ENCODE measurements at places on chromosomes 7 and 10.

GRCh38 chr7:18895456-18895855 lies 222.0 kb downstream of the TWIST1 start:
- no peaks in the 10 kb centered on the region for H3K36me3 ChIP-seq
- peak overlapping the region; percentile 84 for H3K27ac ChIP-seq
- peaks cover 14% of the 10 kb centered on the region for H3K4me1 ChIP-seq
- H3K4me3 ChIP-seq: peak overlapping the region; percentile 15

DNA sequence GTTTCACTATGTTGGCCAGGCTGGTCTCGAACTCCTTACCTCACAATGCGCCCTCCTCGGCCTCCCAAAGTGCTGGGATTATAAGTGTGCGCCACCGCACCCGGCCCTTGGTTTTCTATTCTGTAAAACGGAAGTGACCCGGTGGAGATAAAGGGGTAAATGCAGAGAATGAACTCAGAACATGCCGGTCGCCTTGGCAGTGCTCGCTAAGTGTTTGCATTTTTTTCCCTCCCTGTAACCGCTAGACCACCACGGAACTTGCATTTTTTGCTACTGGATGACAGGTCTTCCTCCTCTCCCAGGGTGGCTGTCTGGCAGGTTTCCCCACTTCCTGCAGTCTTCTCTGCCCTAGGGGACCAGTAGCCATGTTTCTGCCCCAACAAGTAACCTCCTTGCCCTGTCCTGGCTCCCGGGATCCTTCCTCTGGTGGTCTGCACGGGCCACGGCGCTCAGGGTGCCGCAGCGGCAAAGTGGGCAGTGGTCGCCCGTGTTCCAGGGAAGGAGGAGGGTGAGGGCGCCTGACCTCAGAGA lies 18.8 kb upstream of the GNA12 start:
- peaks cover 31% of the 10 kb centered on the region for H3K4me1 ChIP-seq
- no peaks in the 10 kb centered on the region for H3K36me3 ChIP-seq
- DNase-seq: peak; percentile 93

DNA sequence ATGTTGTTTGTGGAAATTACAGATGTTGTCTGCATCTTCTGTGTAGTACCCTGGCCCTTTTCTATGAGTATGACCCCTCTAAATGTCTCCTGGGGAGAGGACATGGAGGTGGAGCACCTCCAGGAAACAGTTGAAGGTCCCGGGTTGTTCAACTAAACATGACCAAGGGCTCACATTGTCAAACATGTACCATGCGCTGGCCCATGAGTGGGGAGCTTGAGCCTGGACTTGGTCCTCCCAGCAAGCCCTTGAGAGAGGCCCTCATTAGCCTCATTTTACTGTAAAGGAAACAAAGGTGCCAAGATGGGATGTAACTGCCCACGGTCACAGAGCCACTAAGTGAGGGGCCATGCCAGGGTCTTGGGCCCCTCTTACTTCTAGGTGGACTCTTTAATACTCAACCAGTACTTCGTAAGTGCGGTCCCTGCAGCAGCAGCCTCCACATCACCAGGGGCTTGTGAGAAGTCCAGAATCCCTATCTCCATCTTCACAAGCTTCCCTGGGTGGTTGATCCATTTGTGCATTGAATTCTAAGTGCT lies 31.2 kb downstream of the C10orf71 start:
- no peak overlapping the region for H3K27ac ChIP-seq
- H3K4me3 ChIP-seq: no peak overlapping the region
- H3K4me1 ChIP-seq: no peaks in the 10 kb centered on the region
- DNase-seq: no peak
- H3K27me3 ChIP-seq: no peaks in the 10 kb centered on the region
- H3K36me3 ChIP-seq: no peaks in the 10 kb centered on the region

GRCh38 chr7:71131256-71132126 lies 453 bp upstream of the GALNT17 start:
- H3K36me3 ChIP-seq: no peaks in the 10 kb centered on the region
- H3K27ac ChIP-seq: no peak overlapping the region
- no peaks in the 10 kb centered on the region for H3K4me1 ChIP-seq
- peak; percentile 36 for DNase-seq
- peak overlapping the region; percentile 61 for H3K4me3 ChIP-seq
- peaks cover 7% of the 10 kb centered on the region for H3K27me3 ChIP-seq

DNA sequence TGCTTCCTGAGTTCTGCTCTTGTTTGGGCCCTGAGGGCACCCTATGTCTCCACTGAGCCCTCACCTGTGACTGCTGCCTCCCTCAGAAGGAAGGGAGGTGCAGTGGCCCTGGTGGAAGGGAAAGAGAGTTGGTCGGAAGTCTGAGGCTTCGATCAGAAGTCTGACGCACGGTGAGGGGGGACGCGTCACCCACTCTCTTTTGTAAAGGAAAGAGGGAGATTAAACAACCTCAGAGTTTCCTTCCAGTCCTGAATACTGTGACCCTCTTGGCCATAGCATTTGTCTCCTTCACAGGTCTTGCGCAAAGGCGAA lies 31.4 kb upstream of the TRIM8 start:
- H3K27ac ChIP-seq: no peak overlapping the region
- H3K4me3 ChIP-seq: no peak overlapping the region
- peaks cover 2% of the 10 kb centered on the region for H3K36me3 ChIP-seq
- no peak for DNase-seq

GRCh38 chr10:73096041-73096448 lies 621 bp downstream of the P4HA1 start:
- DNase-seq: peak; percentile 49
- no peaks in the 10 kb centered on the region for H3K27me3 ChIP-seq
- H3K4me3 ChIP-seq: peak overlapping the region; percentile 94
- H3K36me3 ChIP-seq: no peaks in the 10 kb centered on the region

DNA sequence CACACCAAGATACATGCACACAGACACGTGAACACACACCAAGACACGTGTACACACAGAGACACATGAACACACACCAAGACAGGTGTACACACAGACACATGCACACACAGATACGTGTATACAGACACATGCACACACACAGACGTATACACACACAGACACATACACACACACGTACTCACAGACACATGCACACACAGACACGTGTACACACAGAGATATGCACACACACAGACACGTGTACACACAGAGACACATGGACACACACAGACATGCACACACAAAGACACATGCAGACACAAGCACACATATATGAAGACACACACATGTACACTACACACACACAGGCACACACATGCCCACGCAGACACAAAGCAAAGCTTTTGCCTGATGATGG lies 134.6 kb downstream of the TCERG1L start:
- H3K4me3 ChIP-seq: no peak overlapping the region
- H3K27ac ChIP-seq: no peak overlapping the region
- no peaks in the 10 kb centered on the region for H3K27me3 ChIP-seq
- no peaks in the 10 kb centered on the region for H3K4me1 ChIP-seq
- DNase-seq: peak; percentile 0

- no peak overlapping the region for H3K4me3 ChIP-seq
- no peaks in the 10 kb centered on the region for H3K36me3 ChIP-seq
- peaks cover 4% of the 10 kb centered on the region for H3K4me1 ChIP-seq
- no peaks in the 10 kb centered on the region for H3K27me3 ChIP-seq
- no peak overlapping the region for H3K27ac ChIP-seq
- DNase-seq: no peak
Measured at GRCh38 chr10:95467162-95467599, 94.0 kb downstream of the SORBS1 start.

DNA sequence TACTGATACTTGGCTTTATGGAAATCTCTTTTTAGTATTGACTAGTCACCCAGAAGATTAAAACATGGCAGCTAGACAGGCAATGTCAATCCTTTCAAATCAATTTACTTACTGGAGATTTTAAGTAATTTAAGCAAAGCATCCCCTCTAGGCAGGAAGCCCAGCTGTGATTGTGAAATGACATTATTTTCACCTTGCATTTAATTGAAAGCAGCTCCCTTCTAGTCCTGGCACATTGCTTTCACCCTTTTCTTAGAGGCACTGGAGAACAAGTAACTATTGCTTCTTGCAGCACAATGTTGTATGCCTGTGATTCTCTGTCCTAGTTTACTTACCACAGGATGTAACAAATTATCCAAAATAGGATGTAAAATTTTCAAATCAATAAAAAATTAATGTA lies 13.3 kb downstream of the ST7 start:
- no peak overlapping the region for H3K27ac ChIP-seq
- H3K4me1 ChIP-seq: no peaks in the 10 kb centered on the region

- no peak for DNase-seq
- H3K4me1 ChIP-seq: peaks cover 4% of the 10 kb centered on the region
- no peak overlapping the region for H3K4me3 ChIP-seq
- no peaks in the 10 kb centered on the region for H3K27me3 ChIP-seq
Measured at GRCh38 chr10:77553311-77553710, 84.3 kb downstream of the KCNMA1 start.

GRCh38 chr7:142873281-142873784 lies 12.2 kb downstream of the TRPV6 start:
- H3K36me3 ChIP-seq: no peaks in the 10 kb centered on the region
- H3K27me3 ChIP-seq: peaks cover 2% of the 10 kb centered on the region

DNA sequence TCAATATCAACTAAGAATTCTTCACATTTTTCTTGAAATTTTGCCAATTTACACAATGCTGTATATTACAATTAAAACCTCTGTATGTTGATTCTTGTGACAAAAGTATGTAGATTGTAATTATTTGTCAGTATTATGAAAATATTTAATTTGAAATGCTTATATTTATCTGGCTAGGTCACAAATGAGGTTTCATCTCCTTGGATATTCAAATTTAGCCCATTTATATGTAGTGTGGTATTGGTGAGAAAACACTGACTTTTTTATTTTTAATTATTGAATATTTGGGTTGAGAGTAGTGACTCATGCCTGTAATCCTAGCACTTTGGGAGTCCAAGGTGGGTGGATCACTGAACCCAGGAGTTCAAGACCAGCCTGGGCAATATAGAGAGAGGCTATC lies 2.9 kb upstream of the RARRES2 start:
- H3K4me3 ChIP-seq: no peak overlapping the region
- H3K36me3 ChIP-seq: no peaks in the 10 kb centered on the region
- peaks cover 20% of the 10 kb centered on the region for H3K27me3 ChIP-seq
- H3K27ac ChIP-seq: no peak overlapping the region
- DNase-seq: no peak

DNA sequence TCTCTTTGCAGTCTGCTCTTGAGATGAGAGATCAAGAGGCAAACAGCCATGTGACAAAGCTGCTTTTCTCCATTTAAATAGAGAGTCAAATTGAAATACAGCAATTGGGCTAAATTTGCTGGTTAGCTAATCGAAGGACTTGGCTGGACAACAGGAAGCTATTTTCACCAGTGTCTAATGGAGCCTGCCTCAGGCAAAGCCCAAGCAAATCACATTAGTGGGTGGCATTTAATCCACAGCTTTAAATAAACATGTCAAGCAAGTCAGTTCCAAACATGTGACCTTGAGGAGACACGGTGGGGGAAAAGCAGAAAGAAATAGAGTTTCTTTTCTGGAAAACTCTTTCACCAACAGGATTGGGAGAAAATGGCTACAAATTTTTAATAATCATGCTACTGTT lies 180.5 kb upstream of the AOAH start:
- H3K27ac ChIP-seq: no peak overlapping the region
- no peak for DNase-seq
- no peaks in the 10 kb centered on the region for H3K27me3 ChIP-seq
- H3K4me3 ChIP-seq: no peak overlapping the region
- no peaks in the 10 kb centered on the region for H3K4me1 ChIP-seq

DNA sequence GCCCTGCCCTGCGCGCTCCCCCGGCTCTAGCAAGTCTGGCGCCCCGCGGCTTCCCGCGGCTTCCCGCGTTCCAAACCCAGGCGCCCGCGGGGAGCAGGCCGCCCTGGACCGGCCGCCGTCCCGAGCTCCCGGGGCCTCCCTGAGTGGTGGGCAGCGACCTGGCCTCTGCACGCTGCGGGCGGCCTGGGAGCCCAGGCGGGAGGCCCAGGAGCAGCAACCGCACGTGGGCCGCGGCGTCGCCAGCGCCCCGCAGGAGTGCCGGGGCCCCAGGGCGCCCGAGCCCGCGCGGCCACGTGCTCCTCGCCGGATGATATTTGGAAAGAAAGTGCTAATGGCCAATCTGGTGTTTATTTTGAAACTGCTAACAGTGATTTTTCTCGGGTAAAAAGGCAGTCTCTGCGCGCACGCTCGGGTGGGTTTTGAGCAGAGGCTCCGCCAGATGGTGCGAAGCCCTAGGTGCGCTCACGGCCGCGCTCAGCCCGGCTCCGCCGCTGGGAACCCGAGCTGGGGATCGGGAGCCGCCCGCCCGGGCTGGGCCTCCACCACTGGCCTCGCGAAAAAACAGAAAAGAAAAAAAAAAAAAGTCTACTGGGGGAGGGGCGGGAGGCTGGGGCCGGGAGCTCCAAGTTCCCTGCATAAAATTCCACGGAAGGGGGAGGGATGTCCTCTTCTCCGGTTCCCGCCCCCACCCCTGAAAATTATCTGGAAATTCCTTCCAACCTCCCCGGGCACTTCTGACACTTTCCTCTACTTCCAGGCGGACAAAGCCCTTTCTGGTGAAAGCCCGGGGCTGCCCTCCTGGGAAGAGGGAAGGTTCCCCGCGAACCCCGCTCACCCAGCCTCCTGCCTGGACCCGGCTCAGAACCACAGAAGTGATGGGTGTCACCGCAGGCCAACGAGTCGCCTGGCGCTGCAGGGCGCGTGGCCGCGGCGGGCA lies 4.3 kb downstream of the EBF3 start:
- no peak overlapping the region for H3K4me3 ChIP-seq
- no peak overlapping the region for H3K27ac ChIP-seq
- peaks cover 81% of the 10 kb centered on the region for H3K27me3 ChIP-seq
- no peak for DNase-seq
- H3K36me3 ChIP-seq: no peaks in the 10 kb centered on the region
- H3K4me1 ChIP-seq: peaks cover 6% of the 10 kb centered on the region

- no peak overlapping the region for H3K4me3 ChIP-seq
- no peaks in the 10 kb centered on the region for H3K27me3 ChIP-seq
- H3K4me1 ChIP-seq: peaks cover 23% of the 10 kb centered on the region
- H3K36me3 ChIP-seq: no peaks in the 10 kb centered on the region
- DNase-seq: no peak
Measured at GRCh38 chr10:113096128-113096996, 146.3 kb downstream of the TCF7L2 start.

- no peaks in the 10 kb centered on the region for H3K36me3 ChIP-seq
- no peak for DNase-seq
- peak overlapping the region; percentile 23 for H3K4me3 ChIP-seq
- H3K27ac ChIP-seq: no peak overlapping the region
Measured at GRCh38 chr7:156607332-156608172, 33.0 kb upstream of the RNF32 start.

GRCh38 chr10:96387601-96388000 lies 28.8 kb upstream of the OPALIN start:
- peaks cover 10% of the 10 kb centered on the region for H3K4me1 ChIP-seq
- no peak for DNase-seq
- no peak overlapping the region for H3K4me3 ChIP-seq
- no peaks in the 10 kb centered on the region for H3K36me3 ChIP-seq

- H3K4me1 ChIP-seq: no peaks in the 10 kb centered on the region
- DNase-seq: no peak
- H3K27ac ChIP-seq: no peak overlapping the region
- no peak overlapping the region for H3K4me3 ChIP-seq
- no peaks in the 10 kb centered on the region for H3K27me3 ChIP-seq
- no peaks in the 10 kb centered on the region for H3K36me3 ChIP-seq
Measured at GRCh38 chr10:25125201-25125611, 49.6 kb upstream of the GPR158 start.

GRCh38 chr7:81158189-81158588 lies 239.3 kb upstream of the SEMA3C start:
- no peak overlapping the region for H3K27ac ChIP-seq
- H3K27me3 ChIP-seq: no peaks in the 10 kb centered on the region
- no peak overlapping the region for H3K4me3 ChIP-seq
